Mucosa of gallbladder (tissue), 1 donor: ENCODE measurements at places on chromosomes 7 and 10. TPM values are rescaled to one million over a fixed set of nuclear protein-coding genes. Genes with fewer than 3 reads are reported as not detected.

GRCh38 chr10:88291289-88292184, 291.6 kb downstream of the RNLS start:
- no peak for DNase-seq

Gene MYO1G
- 6.0 TPM for total RNA-seq

GRCh38 chr7:142436601-142437000, 178.7 kb upstream of the PRSS58 start:
- no peak for DNase-seq

- DNase-seq, result no peak
Measured at GRCh38 chr7:137521451-137521850, 177.9 kb upstream of the PTN start.

- no peak for DNase-seq
Measured at GRCh38 chr7:45937301-45937700, 16.2 kb upstream of the IGFBP3 start.

Gene FEZF1
- 0.09 TPM for total RNA-seq

- no peak for DNase-seq
Measured at GRCh38 chr10:110612087-110612486, 32.0 kb upstream of the RBM20 start.

- DNase-seq, result no peak
Measured at GRCh38 chr10:25501912-25502311, 327.1 kb downstream of the GPR158 start.

Gene TBX20
- 30.6 TPM for total RNA-seq

DNA sequence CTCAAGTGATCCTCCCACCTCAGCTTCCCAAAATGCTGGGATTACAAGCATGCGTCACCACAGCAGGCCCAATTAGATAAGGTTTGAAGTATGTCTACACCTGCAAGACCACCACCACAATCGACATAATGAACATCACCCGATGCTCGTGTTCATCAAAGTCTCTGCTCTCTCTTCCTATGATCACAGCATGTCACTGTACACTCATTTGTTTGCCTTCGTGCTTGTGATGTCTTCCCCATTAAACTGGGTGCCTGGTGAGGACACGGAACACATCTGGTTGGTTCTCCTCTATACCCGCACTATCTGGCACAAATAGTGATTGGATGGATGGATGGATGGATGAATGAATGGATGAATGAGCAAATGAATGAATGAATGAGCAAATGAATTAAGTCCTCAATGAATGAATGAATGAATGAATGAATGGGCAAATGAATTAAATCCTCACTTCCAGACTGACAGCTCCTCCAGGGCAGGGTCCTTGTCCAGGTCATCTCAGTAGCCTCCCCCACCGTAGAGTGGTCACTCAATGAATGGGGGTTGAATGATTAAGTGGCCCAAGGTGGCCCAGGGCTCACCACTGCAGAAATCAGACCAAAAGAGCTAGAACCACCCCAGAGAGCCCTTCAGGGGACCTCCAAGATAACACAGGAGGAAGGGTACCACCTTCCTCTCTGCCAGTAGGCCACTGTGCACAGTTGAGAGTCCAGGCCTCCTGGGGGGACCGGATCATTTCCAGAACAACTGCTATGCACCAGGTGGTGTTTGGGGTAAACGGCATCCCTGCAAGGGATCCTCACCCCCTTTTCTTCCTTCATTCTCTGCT, 101.9 kb upstream of the TNRC18 start:
- no peak for DNase-seq

DNA sequence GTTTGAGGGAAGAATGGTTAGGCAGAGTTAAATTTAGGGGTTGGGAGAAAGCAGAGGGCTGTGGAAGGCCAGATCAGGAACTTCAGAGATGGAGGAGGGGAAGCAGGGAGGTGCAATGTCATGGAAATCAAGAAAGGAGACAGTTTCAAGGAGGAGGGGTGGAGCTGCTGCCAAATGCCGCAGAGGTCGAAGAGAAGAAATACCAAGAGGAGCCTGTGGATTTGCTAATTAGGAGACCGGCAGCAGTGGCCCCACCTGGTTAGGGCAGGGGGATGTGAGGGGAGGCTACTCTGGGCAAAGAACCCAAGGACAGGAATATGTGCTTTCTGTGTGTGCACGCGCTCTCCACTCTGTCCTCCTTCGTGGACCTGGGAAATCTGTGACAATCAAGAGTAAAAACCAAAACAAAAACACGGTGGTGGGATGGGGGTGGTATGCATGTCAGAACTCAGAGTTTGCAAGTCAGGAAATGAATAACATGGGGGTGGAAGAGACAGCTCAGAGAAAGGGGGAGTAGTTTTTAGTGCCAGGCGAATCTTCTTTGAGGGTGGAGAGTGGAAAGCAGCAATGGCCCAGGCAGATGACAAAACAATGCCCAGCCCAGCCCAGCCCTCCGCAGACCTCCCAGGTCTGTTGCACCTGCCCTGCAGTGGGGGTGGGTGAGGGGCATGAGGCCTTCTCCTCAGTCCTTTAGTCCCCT, 102.9 kb upstream of the PAX2 start:
- no peak for DNase-seq

- DNase-seq, result no peak
Measured at GRCh38 chr7:66125052-66125694, 10.5 kb downstream of the CRCP start.

DNA sequence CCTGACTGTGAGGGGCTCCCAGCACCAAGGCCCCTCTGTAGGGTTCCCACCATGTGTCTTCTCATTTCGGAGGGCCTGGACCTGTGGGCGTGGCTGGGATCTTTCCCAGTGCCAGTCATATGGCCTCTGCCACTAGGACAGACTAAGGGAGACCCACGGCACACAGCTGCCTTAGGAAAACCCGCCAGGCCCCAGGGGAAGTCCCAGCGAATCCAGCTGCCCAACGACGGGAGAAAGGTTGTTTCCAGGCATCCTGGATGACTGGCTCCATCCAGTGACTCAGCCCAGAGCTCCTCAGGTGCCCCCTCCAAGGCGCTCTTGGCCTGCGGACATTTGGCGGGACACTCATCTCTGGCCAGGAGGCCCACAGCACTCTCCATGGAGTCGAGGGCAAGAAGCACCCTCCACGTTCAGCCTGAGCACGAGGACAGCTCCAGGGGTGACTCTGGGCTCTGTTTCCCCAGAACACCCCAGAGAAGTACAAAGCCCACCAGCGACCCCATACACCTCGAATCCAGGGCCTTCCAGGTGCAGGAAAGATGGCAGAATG, 39.9 kb downstream of the PWWP2B start:
- DNase-seq, result no peak
